ENCODE measurements at places on chromosomes 2 and 18.

DNA sequence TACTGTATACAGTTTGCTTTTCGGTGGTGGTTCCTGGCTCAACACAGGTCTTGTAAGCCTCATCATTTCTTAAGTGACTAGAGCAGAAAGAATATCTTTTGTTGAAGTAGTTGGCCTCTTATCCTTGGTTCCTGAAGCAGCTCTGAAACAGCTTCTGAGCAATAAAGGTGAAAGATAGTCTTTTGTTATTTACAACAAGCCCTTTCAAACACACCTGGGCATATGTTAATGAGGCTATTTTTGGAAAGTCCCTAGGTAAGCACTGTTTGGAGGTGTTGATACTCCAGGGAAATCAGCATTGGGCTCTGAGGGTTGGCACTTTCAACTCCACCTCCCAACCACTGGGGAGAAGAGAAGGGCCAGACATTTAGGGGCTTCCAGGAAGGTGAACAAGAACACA is 211.0 kb downstream of the MCFD2 start:
- DNase-seq, result no peak

DNA sequence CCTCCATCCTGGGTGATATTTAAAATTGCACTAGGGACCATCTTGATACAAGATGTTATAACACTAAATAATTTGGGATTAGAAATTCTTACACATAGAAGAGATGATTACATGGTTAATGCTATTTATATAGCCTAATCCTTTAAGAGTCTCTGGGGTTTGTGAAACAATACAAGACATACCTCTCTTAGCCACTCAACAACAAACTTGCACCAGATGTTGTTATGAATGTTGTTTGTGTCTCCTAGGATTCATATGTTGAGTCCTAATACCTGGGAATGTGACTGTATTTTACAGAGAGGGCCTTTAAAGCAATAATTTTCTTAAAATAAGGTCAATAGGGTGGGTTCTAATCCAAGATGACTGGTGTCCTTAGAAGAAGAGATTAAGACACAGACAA is 678.3 kb downstream of the NYAP2 start:
- DNase-seq, result no peak

- no peak for DNase-seq
Observed at GRCh38 chr2:38850045-38850444, 25.7 kb downstream of the DHX57 start.

GRCh38 chr2:11023326-11024258 is 111.9 kb downstream of the KCNF1 start:
- no peak for DNase-seq

- no peak for DNase-seq
Observed at GRCh38 chr2:39782591-39782990, 3.5 kb upstream of the THUMPD2 start.
